OCI-LY7 (cell line): ENCODE measurements at places on chromosomes 13 and 19. TPM values are rescaled to one million over a fixed set of nuclear protein-coding genes. Genes with fewer than 3 reads are reported as not detected.
A peak's percentile ranks its signal among the peaks of the same experiment; 100 is the strongest.

The GPR18 gene
- 10.9 and 15.1 TPM in 2 replicates for total RNA-seq

The CKM gene
- not detected in 2 replicates for total RNA-seq

The HCST gene
- total RNA-seq, result 25.2 and 36.0 TPM in 2 replicates

The GSK3A gene
- 29.2 and 33.7 TPM in 2 replicates for total RNA-seq

The SHD gene
- not detected in 2 replicates for total RNA-seq

The OLFM2 gene
- total RNA-seq, result not detected in 2 replicates

The ZNF493 gene
- 37.6 and 41.4 TPM in 2 replicates for total RNA-seq

DNA sequence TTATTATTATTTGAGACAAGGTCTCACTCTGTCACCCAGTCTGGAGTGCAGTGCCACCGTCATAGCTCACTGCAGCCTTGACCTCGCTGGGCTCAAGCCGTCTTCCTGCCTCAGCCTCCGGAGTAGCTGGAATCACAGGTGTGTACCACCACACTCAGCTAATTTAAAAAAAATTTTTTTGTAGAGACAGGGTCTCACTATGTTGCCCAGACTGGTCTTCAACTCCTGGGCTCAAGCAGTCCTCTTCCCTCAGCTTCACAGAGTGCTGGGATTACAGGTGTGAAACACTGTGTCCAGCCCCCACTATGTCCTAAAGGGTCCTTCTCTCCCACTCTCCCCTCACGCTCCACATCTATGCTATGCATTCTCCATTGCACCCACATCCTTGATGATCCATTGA is 9.1 kb upstream of the TLE2 start:
- no peak for DNase-seq

GRCh38 chr13:39602277-39602613 is 748 bp downstream of the LHFPL6 start:
- peak; percentile 73 for DNase-seq

GRCh38 chr19:41649827-41650226 is 23.0 kb upstream of the CEACAM4 start:
- DNase-seq, result no peak

- DNase-seq, result peak; percentile 82
Measured at GRCh38 chr19:4369109-4369887, 25.9 kb downstream of the MPND start.

- no peak for DNase-seq
Measured at GRCh38 chr13:77599351-77599750, 63.8 kb downstream of the SCEL start.

DNA sequence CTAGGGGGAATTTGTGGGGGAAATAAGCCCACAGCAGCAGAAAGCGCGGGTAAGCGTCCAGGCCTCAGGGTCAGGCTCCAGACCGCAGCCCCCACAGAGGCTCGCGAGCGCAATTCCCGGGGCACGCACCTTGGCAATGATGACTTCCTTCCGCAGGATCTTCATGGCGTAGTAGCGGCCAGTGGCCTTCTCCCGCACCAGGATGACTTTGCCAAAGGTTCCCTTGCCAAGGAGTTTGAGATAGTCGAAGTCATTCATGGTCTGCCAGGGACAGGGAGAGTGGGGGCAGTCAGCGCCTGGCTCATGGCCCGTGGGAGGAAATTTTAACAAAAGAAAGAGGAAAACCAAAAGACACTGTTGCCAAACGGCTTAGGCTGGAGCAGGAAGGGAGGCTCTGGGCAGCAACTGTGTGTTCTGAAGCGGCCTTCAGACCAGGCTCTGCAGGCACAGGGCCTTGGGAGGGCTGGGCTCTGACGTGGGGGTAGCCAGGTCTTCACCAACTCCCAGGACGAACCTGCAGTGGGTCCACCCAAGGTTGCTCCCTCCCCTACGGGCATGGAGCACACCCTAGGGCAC is 15.4 kb upstream of the CCNP start:
- DNase-seq, result no peak

GRCh38 chr13:30835442-30835841 is 70.6 kb upstream of the MEDAG start:
- no peak for DNase-seq

DNA sequence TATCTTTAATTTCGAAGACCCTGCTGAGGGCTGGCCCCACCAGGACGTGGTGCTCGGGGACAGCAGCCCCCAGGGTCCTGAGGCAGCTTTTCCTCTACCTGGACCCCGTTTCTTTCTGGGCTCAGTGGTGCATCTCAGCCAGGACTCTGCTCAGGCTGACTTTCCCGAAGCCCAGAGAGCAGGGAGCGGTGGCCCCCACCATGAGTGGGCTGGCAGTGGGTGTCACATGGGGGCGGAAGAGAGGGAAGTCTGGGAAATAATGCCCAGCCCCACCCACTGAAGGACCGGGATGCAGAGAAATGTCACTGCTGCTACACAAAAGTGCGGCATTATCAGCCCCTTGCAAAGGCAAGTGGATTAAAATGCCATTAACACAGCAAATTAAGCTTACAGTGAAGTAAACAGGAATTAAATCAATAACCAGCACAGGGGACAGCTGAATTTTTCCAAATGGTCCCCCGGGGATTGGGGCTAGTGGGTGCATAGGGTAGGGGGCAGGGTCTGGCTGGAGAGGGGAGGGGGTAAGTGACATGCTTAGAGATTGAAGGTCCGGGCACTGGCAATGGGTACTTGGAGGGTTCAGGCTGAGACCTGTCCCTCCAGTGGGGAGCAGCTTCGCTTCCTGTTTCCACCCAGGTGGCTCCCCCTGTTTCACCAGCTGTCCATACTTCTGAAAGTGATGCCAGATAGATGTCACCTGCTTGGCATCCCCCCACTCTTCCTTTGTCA is 177.3 kb downstream of the URI1 start:
- no peak for DNase-seq

DNA sequence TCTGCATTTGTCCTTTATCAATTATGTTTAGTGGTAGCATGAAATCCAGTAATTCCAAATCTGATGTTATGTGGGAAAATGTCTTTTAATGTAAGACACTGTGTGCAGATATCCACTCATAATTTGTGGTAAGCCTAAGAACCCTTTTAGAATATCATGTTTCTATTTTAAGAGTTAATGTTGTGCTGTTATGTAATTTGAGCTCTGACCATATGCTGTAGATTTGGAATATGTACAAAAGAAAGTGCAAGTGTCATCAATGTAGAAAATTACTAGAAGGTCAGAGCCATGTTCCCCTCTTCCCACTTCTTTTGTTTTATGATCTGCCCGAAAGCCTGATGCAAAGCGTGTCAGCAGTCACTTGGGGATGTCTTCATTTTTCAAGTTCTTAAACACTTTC is 44.5 kb downstream of the SCEL start:
- no peak for DNase-seq

DNA sequence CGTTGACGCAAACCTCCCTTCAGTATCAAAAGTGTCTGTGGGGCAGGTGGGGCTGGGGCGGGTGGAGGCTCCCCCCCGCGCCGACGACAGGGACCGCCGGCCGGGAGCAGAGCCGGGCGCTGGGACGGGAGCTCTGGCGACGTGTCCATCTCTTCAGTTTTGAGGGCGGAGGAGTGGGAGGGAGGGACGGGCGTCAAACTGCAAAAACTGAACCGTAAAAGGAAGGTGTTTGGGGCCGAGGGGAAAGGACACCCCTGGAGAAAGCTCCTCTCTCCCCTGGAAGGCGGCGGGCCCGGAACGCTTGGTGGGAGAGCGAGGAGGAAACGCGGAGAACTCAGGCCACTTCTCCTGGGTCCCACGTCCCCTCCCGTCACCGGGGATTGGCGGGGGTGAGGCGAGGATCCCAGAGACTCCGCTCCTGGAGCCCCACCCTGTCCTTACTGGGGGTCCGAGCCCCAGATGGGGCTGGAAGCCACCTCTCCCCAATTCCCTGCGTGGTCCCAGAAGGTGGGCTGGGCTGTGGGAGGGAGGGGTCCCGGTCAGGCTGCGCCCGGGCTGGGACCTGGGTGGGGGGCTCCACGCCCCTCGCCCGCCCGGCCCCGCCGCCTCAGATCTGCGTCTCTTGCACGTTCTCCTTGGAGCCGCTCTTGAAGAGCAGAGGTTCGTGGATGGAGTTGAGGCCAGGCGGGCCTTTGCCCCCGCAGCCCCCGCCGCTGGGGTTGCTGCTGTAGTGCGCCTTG is 3.4 kb upstream of the ASPDH start:
- DNase-seq, result no peak

DNA sequence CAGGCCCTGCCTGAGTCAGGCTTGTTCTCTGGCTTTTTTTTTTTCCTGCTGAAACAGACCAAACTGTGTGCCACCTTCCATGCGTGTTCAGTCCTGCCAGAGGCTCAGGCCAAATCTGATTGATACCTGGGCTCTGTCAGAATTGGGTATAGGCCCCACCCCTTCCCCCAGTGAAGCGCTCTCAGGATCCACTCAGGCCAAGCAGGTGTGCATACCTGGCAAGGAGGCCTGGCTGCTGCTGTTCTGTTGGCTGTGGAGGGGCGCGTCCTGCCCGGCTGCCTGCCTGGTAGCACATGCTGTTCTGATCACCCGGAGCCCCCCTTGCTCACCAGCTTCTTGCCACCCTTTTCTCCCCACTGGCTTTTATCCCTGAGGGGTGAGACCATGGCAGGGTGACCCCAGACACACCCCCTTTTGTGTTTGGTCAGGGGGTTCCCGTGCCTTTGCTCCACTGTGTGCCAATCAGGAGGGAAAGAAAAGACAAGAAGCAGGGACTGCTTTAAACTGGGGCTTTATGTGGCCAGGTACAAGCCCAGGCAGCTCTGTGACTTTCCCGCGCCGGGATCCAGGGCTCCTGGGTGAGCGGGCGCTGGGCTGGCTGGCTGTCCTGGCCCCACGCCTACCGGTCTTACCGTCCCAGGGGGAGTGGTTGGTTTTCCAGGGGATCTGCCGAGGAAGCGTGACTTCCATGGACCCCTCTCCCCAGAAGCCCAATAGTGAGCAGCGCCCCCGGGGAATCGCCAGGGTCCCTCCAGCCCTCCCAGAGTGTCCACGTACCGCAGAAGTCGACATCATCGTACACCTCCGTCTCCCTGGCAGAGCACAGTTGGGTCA is 12.7 kb downstream of the PRAM1 start:
- DNase-seq, result no peak

DNA sequence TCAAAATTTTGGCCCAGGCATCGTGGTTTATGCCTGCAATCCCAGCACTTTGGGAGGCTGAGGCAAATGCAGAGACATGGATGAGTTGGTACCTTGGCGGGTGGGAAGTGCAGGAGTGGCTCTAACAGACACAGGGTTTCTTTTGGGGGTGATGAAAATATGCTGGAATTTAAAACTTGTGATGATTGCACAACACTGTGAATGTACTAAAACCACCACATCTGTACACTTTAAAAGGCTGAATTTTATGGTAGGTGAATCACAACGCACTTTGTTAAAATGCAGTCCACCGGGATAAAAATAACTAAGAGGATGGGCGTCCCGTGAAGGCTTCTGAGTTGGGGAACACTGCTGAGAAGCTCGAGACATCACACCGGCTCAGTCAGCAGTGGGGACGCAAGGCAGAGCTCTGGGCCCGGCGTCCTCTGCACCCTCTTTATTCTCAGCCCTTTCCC is 47.1 kb downstream of the MLLT1 start:
- no peak for DNase-seq

GRCh38 chr13:47119575-47120235 is 222.9 kb upstream of the HTR2A start:
- no peak for DNase-seq

- DNase-seq, result no peak
Measured at GRCh38 chr19:45825917-45826893, 11.1 kb upstream of the RSPH6A start.

GRCh38 chr19:20321139-20321763 is 154.2 kb downstream of the ZNF486 start:
- no peak for DNase-seq
